ENCODE measurements at places on chromosomes 1 and 21.

- DNase-seq, result no peak
Observed at GRCh38 chr1:212873518-212873917, 15.4 kb downstream of the FLVCR1 start.

GRCh38 chr1:68230484-68230802 is 1.9 kb downstream of the WLS start:
- DNase-seq, result no peak

- DNase-seq, result no peak
Observed at GRCh38 chr1:71307451-71307850, 226.6 kb upstream of the ZRANB2 start.

DNA sequence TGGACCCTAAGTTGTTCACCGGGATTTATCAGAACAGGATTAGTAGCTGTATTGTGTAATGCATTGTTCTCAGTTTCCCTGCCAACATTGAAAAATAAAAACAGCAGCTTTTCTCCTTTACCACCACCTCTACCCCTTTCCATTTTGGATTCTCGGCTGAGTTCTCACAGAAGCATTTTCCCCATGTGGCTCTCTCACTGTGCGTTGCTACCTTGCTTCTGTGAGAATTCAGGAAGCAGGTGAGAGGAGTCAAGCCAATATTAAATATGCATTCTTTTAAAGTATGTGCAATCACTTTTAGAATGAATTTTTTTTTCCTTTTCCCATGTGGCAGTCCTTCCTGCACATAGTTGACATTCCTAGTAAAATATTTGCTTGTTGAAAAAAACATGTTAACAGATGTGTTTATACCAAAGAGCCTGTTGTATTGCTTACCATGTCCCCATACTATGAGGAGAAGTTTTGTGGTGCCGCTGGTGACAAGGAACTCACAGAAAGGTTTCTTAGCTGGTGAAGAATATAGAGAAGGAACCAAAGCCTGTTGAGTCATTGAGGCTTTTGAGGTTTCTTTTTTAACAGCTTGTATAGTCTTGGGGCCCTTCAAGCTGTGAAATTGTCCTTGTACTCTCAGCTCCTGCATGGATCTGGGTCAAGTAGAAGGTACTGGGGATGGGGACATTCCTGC is 3.9 kb upstream of the OLFML3 start:
- DNase-seq, result no peak

GRCh38 chr1:57616921-57617320 is 193.1 kb upstream of the DAB1 start:
- DNase-seq, result no peak

DNA sequence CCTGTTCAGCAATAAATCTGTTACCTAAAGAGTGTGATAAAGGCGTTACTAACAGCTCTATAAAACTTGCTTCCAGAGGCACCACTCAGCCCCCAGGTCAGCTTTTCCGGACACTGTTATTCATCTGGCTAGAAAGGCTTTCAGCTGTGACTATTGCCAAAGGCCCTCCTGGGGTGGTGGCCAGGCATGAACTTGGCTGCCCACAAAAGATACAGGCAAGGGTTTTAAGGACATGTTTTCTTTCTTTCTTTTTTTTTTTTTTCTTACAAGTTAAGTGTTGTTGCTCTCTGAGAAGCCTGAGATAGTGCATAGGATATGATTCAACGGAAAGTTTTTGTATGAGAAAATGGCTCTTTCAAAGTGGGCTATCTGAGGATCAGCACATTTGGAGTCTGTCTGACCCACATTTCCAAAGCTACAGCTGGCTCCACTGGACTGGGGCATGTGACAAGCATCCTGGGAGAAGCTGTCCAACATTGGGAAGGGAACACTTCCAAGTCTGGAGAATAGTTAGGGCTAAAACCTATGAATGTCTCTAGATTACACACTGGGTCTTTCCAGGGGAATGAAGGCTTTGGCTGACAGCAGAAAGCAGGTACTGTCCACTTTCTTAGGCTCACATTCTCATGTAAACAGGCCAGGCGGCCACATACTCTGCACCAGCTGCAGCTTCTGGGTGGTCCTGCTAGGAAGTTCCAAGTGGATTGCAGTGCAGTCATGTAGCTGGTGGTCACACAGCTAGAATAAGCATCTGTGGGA is 639.7 kb downstream of the LMO4 start:
- no peak for DNase-seq

DNA sequence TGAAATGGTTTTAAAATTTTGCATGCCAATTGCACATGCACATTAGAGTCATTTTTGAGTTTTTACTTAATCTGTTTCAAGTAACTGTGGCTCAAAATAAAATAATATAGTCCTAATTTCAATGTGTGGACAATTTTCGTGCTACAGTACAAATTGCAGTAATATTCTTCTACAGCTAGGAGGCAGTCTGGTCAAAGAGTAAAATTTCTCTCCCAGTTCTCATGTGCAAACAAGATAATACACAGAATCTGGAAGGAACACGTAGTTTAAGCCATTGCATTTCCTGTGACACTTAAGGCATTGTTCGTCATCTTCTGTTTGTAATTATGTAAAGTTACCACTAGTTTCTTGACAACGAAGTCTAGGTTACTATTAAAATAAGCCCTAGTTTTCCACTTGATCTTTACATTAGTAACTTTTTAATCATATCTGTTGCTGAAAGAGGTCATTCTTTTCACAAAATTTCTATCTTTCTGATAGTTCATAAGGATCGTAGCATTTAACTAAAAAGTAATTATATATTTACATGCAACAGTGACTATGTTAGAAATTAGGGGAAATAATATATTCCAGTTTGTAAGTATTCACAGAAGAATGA is 28.9 kb downstream of the ODR4 start:
- no peak for DNase-seq

DNA sequence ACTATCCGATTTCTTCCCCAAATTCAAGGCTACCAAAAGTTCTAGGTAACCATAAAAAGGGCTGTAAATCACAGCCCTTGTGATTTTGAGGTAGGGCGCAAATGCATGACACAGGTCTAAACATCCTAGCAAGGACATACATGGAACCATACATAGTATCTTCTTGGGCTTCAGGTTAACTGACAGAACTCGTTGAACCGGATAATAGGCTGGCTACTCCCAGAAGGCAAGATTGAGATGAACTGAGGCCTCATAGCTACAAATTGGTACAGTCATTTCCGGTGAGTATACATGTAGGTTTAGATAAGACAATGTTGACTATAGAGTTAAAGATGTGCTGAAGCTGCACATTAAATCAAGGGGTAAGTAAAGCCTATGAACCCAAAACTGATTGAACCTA is 27.3 kb upstream of the TP53BP2 start:
- no peak for DNase-seq

- DNase-seq, result no peak
Observed at GRCh38 chr1:54798769-54799641, 2.1 kb downstream of the TTC22 start.

GRCh38 chr1:212237651-212238050 is 47.6 kb upstream of the PPP2R5A start:
- DNase-seq, result no peak
